ENCODE measurements at places on chromosomes 1 and 21.

DNA sequence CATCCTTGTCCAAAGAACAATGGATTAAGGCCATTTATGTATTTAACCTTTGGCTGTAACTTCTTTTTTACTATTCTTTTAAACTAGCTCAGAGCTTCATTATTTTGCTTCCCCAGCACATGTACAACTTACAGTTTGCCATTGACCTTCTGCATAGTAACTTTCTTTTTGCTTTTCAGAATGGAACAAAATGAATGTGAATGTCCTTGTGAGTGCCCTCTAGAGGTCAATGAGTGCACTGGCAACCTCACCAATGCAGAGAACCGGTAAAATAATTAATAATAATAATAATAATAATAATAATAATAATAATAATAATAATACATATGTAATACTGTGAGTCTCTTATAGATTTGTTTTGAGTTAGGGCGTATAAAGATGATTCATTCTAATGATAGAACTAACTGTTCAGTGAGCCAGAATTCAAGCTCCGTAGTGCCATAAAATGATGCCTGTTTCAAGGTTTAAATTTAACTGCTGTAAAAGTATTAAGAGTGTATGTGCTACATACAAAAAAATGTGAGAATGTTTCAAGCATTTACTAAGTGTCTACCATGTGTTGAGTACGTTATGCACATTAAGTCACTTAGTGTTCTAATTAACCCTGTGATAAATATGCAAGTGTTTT lies 69.0 kb upstream of the RAVER2 start:
- peak; percentile 46 for ATAC-seq

- ATAC-seq = no peak
Observed at GRCh38 chr1:168300626-168301025, 19.9 kb downstream of the TBX19 start.

DNA sequence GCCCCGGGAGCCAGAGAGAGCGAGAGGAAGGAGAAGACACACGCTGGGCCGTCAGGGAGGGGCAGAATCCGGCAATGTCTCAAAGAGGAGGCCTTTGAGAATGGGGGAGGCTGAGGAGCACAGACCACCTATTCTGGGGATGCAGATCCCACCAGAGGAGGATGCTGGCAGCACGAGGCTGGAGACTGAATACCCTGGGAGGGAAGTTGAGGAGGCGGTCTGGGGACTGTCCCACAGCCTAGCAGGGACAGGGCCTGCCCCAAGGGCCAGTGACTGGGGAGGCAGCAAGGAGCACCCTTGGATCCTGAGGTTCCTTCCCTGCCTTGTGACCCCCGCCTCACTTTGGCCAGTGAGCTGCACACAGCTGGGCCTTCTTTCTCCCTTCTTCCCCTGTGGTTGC lies 49.2 kb downstream of the SLC37A1 start:
- no peak for ATAC-seq

DNA sequence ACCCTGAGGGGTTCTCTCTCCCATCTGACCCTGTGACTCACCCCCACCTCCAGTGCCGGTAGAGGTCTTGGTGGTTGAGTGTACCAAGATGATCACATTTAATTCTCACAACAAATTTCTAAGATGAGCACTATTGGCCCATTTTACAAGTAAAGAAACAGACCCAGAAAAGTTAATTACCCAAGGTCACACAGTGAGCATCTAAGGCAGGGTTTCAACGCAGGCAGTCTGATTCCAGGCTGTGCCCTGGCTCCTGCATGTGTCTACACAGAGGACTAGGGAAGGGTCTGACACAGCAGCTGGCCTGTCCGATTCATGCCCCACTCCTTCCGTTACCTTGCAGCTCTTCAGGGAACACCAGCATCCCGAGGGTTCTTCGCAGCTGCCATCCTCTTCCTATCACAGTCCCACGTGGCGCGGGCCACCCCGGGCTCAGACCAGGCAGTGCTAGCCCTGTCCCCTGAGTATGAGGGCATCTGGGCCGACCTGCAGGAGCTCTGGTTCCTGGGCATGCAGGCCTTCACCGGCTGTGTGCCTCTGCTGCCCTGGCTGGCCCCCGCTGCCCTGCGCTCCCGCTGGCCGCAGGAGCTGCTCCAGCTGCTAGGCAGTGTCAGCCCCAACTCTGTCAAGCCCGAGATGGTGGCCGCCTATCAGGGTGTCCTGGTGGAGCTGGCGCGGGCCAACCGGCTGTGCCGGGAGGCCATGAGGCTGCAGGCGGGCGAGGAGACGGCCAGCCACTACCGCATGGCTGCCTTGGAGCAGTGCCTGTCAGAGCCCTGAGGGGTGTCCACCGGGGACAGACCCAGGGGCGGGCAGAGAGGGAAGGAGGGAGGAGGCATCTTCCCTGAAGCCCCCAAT lies 7.5 kb downstream of the NCDN start:
- ATAC-seq = no peak

DNA sequence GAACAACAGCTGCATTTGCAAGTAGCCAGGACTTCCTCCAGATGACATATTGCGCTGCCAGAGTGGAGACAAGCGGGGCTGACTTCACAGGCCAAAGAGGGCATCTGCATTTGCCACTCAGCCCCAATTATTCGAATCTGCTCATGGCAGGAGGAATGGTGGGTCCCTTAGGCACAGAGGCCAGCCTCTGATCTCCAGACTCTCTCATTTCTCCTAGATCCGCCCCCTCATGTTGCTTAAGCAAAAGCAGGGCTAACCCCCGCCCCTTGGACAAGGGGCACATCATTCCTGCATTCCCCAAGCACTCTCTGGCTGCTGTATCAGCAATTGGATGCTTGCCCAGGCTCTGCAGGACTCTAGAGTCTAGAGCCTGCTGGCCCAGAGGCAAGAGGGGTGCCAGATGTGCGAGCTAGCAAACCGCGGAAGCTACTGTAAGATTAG lies 262.4 kb downstream of the ST6GALNAC3 start:
- peak; percentile 100 for ATAC-seq

DNA sequence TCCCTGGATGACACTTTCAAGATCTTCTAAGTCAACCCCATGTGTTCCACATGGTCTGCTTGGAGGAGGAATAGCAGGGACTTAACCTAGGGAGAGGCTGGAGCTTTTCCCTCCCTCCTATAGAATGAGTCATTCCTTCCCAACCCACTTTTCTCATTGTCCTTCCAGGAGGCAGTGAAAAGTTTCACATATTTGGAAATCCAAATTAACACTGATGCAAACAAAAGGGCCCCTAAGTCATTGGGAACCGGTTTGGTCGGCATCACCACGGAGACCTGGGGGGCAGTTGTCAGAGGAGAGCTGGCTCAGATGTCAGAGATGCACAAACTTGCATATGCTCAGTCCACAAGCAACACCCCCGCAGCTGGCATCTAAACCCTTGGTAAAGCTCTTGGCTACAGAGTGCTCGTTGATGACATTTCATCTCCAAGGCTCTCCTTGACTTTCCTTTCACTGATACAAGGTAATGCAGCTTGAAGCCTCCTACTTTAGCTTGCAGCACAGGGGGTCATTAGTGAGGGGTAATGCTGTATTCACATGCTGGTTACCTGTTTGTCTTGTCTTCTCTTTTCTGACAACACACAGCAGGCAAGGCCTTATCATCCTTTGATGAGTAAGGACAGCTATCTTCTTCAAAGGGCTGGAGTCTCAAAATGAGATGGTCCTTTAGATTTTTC lies 12.3 kb upstream of the LRRC8D start:
- peak; percentile 36 for ATAC-seq

DNA sequence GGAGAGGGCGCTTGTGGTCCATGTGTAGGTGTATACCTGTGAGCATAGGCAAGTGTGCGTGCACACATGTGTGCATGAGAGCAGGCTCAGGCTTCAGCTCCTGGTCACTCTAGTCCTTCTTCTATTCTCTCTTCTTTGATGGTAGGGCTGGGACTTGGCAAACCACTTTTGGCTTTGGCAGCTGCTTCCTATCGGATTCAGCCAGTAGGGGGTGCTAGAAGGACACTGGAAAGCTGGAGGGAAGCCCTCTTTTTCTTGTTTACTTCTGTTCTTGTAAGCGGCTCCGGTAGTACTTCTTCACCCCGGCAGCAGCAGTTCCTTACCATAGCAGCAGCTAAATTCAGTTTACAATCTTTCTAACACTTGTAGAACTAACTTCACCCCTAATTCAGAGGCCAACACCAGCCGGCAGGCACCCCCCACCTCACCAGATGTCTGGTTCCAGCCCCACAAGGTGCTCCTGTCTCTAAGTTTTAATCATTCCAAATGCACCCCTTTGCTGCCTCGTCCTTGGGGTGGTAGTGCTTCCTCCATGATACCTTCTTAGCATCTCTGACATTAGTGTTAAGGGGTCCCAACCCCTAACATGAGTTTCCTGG lies 25.1 kb downstream of the NENF start:
- no peak for ATAC-seq

DNA sequence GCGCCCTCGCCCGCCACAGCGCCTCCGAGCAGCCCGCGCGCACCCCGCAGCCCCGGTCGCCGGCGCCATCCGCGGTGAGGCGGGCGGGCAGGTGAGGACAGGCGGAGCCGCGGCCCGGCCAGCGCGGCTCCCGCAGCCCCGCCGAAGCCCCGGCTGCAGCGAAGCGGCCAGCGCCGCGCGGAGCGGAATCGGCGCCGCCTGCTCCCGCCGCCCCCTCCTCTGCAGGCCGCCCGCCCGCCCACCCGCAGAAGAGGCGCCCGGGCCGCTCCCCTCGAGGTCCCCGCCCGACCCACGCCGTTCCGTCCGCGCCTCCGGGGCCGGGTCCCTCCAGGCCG lies 1.3 kb downstream of the PRDM16 start:
- ATAC-seq = no peak

DNA sequence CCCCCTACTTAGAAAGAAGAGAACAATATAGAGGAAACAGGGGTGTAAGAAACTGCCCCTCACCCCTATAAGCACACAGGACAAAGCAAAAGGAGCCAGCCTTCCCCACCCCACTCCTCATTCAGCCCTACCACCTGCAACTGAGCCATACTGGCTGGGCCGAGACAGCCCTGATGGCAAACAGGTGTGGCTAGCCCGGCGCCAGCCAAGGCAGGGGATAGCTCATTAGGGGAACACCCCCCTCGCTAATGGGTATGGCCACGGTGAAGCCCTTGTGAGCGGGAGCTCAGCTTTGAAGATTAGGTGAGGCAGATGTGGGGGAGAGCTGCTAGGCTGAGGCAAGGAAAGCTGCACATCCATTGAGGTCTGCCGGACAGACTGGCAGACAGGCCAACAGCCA lies 65.5 kb downstream of the ERI3 start:
- no peak for ATAC-seq

DNA sequence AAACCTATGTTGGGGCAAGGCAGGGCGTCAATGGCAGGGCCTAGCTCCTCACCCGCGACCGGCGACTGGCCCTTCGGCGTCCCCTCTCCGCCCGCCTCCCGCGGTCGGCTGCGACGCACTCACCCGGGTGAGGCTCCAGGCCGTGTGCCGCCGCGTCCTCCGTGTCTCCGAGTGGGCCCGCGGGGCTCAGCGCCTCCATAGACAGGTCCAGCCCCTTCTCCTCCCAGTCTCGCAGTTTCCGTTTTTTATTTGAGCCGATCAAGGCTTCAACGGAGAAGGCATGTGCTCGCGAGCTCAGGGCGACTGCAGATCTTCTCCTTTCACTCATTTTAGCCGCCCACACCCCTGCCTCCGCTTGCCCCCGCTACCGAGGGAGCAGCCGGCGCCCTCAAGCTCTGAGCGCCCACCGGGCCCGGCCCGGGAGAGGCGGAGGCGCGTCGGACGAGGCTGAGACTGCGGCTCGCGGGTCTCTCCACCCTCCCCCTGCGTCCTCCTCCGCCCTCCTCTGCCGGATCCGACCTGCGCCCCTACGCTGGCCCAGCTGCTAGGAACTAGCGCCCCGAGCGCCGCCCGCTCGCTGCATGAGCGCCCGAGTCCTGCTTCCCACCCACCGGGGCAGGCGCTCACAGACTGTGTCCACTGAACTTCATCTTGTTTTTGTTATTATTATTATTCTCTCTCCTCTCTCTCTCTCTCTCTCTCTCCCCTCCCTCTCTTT lies 516 bp downstream of the TBX15 start:
- peak; percentile 36 for ATAC-seq

- no peak for ATAC-seq
Observed at GRCh38 chr1:93824834-93825233, 54.2 kb downstream of the DNTTIP2 start.

DNA sequence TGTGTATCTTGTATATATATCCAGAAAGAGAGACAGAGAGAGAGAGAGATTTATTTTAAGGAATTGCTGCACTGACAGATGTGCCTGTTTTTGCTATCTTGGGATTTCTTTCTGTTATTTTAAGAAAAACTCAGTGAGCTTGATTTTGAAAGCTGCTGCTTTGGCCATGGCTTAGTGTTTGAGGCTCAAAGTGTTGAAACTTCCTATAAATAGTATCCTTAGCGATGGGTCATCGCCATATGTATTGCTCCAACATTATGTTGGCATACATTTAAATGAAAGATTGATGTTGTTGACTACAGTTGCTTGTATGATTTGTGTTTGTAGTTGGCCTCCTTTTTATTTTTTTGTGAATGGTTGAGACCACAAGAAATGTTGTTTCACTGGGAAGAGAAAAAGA lies 29.0 kb upstream of the NTPCR start:
- no peak for ATAC-seq

DNA sequence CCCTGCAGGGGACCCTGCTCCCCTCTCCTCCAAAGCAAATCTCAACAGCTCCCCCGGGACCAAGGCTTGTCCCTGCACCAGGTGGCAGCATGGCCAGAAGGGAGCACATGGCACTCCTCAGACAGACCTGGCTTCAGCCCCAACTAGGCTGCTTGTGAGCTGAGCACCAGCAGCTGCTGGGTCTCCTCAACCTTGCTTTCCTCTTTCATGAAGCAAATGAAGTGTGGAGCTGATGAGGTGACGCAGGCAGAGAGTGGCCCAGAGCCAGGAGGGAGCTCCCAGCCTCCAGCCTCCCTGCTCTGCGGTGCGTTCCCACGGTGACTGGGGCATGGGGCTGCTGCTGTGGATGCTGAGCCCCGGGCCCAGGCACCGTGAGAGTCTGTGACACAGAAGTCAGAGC lies 34.0 kb downstream of the MEGF6 start:
- ATAC-seq = no peak

- peak; percentile 14 for ATAC-seq
Observed at GRCh38 chr1:116375887-116376728, 3.1 kb downstream of the ATP1A1 start.

DNA sequence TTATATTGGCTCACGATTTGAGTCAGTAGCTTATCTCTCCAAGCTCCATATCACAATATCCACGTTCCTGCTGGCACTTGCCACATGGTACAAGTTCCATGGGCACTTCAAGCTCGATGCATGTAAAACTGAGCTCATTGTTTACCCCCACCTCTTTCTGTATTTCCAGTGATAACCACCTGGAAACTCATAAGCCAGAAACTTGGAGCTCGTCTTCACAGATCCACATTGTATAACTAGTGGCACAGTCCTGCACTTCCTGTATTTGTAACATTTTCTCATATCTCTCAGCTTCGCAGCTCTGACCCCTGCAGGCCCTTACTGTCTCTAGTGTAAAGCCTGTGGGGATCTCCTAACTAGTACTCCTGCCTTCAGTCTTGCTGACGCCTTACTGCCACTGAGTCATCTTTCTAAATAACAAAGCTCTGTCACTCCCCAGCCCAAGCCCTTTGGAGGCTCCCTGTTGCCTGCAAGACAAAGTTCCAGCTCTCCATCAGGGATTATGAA lies 6.5 kb upstream of the C2CD4D start:
- ATAC-seq = peak; percentile 59

DNA sequence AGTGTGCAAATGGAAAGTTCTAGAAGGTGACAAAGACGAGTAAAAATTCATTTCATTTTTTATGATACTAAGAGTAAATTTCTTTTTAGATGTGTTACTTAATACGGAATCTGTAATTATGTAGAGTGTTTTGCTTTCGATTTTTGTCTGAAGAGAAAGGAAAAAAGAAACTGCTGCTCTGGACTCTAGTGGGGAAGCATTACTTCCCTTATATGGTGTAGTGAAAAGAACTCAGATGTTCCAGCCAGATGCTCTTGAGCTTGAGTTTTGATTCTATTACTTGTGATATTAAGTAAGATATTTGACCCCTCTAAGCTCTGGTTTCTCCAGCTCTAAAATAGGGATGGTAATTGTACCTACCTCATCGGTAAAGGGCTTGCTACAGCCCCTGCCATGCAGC lies 12.2 kb upstream of the GPR161 start:
- no peak for ATAC-seq
